ENCODE measurements at places on chromosomes 2 and 18.

GRCh38 chr2:1811258-1811970 is 67.1 kb upstream of the PXDN start:
- no peak for DNase-seq

- DNase-seq, result peak; percentile 32
These were observed 51.5 kb downstream of the NCK2 start for GRCh38 chr2:105796131-105796638.

DNA sequence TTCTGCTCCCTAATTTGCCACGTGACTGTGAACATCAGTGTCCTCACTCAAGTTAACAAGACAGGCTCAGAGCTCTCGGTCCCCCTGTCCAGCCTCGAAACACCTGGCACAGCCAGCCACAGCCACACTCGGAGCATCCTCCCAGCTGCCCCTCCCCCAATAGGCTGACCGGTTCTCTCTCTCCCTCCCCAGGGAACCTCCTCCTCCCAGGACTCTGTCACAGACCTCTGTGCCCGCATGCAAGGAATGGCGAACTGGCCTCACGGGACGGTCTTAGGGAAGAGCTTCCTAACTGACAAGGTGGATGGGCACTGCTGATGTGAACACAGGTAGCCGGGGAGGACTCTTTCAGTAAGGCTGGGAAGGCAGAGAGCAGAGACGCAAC is 18.8 kb downstream of the CYP26B1 start:
- DNase-seq, result no peak

DNA sequence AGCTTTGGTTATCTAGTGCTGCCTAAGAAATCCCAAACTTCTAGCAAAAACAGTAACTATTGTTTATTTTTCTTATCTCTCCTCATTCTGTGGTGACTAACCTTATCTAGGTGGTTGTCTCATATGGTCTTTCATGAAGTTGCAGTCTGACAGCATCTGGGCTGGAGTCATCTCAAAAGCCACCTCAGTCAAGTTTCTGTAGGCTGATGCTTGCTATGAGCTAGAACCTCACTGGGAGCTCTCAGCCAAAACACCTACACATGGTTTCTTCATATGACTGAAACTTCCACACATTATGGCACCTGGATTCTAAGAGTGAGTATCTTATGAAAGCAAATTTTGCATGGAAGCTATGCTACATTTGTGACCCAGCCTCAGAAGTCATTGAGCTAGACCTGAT is 596.4 kb upstream of the VRK2 start:
- DNase-seq, result no peak

GRCh38 chr2:88090446-88091283 is 23.0 kb downstream of the SMYD1 start:
- DNase-seq, result no peak

DNA sequence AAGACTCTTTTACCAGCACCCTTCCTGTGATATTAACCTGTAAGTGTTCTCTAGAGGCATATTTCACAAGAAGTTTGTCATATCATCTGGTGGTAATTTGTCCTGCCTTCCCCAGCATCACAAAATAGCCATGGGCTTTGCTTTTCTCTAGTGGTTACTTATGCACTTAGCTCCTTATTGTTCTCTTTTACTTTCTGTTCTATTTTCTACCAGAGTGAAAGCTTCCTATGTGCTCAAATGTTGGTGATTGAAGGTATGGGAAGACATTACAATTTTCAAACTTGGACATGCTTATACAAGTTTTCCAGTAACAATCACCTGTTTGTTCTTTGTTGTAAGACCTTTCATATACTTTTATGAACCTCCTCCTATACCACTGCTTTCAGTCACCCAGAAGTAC is 87.0 kb upstream of the KCNH7 start:
- no peak for DNase-seq

- DNase-seq, result no peak
These were observed 1.9 kb downstream of the GALNT5 start for GRCh38 chr2:157259386-157259785.

DNA sequence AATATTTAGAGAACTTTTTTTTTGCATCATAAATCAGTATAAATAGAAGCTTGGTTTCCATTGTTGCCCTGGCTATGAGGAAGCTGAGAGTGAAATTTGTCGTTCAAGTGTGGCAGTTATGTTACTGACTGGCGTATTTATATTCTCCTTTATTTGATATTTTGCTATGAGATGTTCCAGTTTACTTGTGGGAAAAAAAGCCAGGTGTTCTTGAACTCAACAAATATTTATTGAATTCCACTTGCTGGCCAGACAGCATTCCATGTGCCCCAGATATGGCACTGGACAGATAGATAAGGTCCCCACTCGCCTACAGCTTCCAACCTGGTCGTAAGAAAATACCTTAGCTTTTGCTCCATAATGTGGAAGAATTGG is 44.7 kb downstream of the NEDD4L start:
- DNase-seq, result no peak

DNA sequence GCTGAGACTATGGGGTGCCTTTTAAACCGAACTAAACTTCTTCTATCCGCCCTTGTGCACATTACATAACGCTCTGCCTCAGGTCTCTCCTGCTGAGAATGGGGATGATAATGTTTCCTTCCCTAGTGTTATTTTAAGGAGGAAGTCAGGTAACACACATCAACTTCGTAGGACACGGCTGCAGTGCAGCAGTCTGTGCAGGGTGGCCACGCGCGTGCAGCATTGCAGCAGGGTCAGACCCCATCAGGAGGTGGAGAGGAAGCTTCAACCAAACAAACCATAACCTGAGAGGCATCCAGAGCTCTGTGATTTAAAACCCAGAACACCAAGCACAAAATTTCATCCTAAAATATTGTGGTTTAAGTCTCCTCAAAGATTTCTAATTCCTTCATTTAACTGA is 50.6 kb downstream of the MYT1L start:
- no peak for DNase-seq

DNA sequence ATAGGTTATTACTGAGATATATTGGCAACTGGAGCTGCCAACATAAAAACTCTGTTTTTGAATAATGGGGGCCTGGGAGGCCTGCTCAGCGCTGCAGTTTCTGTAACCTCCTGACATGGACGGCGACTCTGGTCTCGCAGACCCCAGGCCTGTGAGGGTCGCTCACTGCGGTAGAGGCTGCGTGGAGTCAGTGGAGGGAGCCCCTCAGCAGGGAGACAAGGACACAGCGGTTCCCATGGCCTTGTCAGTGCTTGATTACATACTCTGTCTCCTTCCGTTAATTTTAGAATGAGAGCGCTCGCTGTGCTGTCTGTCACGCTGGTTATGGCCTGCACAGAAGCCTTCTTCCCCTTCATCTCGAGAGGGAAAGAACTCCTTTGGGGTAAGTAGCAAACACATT is 858 bp downstream of the TPO start:
- no peak for DNase-seq

DNA sequence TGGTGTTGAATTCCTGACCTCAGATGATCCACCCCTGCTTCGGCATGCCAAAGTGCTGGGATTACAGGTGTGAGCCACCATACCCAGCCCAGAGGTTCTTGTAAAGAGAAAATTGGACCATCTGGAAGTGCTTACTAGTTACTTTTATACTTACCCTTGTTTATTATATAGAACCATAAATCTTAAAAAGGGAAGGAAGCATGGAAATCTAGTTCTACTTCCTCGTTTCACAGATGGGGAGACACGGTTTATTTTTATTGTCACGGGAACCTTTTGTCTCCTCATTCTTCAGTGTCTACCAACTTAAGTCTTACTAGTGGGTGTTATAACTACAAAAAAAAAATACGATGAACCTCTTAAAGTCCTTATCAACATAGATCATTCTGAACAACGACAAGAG is 45.8 kb upstream of the PDK1 start:
- no peak for DNase-seq

- DNase-seq, result peak; percentile 56
These were observed 428 bp downstream of the TCF4 start for GRCh38 chr18:55587418-55588110.

DNA sequence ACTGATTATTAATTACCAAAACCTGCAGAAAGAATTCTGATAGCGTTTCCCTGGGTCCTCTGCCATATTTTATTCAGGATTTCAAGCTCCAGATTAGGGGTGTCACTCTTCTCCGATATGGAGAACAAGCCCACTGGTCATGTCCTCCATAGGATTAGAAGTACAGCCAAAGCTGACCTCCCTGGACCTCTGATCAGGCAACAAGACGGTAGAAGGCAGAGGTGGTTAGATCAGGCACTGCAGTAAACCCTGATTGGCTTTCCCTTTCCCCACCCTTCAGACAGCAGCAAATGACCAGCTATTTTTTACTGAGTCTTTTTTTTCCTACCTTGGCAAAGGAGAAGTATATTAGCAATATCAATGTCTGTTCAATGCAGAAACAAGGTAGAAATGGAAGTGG is 37.7 kb downstream of the SPC25 start:
- DNase-seq, result no peak

- DNase-seq, result no peak
These were observed 22.7 kb downstream of the MPPE1 start for GRCh38 chr18:11885278-11885947.

GRCh38 chr2:24768601-24769000 is 24.6 kb downstream of the PTRHD1 start:
- DNase-seq, result no peak

DNA sequence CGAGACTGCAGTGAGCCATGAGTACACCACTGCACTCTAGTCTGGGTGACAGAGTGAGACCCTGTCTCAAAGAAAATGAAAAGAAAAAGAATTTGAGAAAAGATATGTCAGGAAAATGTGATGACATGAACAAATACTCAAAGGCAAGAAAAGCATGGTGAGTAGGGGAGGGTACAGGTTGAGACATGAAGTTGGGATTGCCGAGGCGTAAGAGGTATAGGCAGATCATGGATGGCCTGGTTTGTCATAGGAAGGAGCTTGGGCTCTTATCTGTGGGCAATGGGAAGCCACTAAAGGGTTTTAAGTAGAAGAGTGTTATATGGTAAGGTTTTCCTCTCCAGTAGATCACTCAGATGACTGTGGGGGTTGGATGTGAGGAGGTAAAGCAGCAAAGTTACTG is 32.3 kb downstream of the SPAST start:
- DNase-seq, result no peak

DNA sequence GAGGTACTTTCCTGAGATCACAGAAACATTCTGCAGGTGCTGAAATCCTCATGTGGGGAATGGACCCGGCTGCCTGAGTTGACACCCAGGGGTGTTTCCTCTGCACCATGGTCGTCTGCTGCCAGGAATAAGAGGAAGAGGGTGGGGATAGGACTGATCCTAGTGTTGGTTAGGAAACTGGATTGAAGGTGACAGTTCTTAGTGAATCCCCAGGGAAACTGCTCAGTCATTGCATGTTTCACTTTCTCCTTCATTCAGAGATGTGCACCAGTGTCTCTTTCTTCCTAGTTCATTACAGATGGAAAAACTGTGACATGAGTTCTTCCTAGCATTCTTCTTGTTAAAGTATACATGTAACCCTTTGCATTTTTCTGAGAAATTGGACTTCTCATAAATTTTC is 294.3 kb downstream of the PTGR3 start:
- peak; percentile 9 for DNase-seq

- DNase-seq, result no peak
These were observed 41.5 kb downstream of the YES1 start for GRCh38 chr18:770583-770961.

GRCh38 chr2:46377101-46377581 is 79.9 kb downstream of the EPAS1 start:
- no peak for DNase-seq

GRCh38 chr18:36294031-36294430 is 3.5 kb upstream of the FHOD3 start:
- DNase-seq, result no peak

DNA sequence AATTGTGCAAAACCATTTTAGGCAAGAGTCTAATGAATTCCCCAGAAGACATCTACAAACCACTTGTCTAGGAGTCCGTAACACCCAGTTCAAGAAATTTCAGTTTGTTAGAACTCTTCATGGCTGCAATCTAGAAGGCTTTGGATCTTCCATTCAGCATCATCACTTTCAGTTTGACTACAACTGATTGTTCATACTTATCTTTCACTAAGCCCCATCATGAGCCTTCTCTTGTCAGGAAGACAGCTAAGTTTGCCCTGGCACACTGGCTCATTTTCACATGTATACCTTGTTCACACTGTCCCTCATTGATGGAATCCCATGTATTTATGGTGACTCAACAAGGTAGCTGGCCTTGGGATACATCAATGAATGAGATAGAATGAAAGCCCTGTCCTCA is 898.4 kb upstream of the CELF4 start:
- DNase-seq, result no peak

GRCh38 chr2:21500401-21500945 is 376.7 kb downstream of the TDRD15 start:
- peak; percentile 54 for DNase-seq

GRCh38 chr2:225272173-225272572 is 127.3 kb upstream of the NYAP2 start:
- no peak for DNase-seq

DNA sequence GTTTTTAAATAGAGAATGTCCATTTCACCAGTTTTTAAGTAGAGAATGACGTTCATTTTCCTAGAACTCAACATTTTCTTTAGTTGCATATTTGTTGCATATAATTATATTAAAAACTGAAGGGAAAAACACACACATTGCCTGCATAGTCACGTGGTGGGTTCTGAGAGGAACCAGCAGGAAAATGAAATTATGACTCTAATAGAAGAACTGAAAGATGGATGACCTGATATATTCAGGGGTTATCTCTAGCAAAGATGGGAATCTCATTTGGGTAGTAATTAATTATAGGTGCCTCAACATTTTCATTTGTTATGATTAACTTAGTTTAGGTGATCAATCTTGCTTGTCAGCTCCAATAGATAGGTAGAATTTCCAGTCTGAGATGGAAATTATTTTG is 288.3 kb downstream of the TRIB2 start:
- no peak for DNase-seq

GRCh38 chr2:101946372-101947039 is 45.3 kb upstream of the IL1R2 start:
- DNase-seq, result no peak
